CD8-positive, alpha-beta T cell (primary cell): ENCODE measurements at places on chromosomes 4 and X.

DNA sequence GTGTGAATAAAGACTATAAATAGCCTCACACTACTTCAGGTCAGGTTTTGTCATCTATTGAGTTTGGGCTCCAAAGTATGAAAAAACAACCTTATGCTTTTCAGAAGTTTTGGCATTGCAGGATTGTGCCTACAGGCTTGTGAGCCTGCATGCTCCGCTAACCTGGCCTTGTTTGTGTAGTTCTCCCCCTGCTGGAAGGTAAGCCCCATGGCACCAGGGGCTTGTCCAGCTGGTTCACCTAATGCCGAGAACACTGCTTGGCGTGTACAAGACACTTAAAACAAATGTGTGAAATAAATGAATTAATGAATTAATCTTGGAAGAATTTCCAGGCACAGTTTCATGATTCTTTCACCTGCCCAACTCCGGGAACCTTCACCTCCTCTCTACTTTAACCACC, 1.8 kb upstream of the HSD17B10 start:
- DNase-seq: peak; percentile 80

DNA sequence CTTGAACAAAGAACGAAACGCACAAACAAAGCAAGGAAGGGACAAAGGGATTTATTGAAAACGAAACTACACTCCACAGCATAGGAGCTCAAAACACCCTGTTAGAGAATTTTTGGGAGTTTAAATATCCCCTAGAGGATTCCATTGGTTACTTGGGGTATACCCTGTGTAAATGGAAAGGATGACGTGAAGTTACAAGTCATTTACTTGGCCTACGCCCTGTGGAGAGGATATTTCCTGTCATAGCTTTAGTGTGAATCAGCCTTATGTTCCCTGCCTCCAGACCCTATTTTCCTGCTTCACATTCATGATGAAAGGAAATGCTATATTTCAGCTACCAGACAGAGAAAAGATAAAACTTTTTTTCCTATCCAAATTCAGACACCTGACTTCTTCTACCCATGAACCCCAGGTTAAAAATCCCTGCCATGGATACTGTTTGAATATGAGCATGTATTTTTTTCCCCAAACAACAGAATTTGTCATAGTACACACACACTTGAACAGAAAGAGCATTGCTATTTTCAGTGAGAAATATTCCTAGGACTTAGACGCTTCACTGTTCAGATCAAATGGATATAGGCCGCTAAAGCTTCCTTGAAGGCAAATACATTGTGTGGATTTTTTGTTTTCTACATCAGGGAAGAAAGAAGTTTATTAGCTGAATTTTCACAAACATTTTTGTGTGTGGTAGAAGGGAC, 20.4 kb downstream of the PIN4 start:
- DNase-seq: no peak

- peak; percentile 11 for DNase-seq
Measured at GRCh38 chrX:264634-265455, 16.3 kb upstream of the PLCXD1 start.

- DNase-seq: no peak
Measured at GRCh38 chr4:125891597-125892258, 577.0 kb downstream of the FAT4 start.

DNA sequence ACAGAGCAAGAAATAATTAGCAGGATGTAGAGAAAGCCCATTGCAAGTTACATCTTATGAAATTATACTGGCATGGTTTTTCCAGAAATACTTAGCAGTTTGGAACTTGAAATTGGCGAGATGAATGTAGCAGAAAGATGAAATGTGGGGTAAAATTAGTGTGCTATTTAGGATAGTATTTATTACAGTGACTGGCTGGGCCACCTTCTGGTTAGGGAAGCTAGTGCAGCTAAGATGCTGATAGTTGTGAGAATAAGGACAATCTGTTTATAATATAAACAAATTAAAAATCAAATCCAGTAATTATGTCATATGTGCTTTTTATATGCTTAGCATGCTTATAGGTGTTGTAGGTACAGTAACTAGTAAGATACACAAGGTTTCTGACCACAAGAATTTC, 74.8 kb downstream of the IL15 start:
- DNase-seq: no peak

- no peak for DNase-seq
Measured at GRCh38 chr4:159146488-159146887, 43.6 kb downstream of the RAPGEF2 start.

DNA sequence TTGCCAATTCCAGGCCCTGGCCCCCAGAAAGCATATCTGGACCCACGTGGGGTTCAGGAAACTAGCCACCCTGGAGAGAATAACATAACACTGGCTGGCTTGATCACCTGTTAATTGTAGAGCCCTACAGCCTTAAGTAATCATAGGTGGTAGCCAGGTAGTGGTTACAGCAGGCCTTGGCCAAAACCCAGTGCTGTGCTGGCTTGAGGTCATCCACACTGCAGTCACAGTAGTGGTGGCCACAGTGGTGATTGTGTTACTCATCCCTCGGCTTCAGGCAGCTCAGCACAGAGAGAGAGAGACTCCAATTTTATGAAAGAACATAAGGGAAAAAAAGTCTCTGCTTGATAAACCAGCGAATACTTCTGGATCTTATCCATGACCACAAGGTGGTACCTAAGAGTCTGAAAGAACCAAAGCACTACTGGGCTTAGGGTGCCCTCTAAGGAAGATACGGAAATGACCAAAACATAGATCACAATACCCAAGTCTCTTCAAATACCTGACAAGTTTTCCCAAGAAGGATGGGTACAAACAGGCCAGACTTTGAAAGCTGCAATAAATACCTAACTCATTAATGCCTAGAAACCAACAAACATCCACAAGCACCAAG, 46.6 kb upstream of the CDX4 start:
- DNase-seq: no peak

DNA sequence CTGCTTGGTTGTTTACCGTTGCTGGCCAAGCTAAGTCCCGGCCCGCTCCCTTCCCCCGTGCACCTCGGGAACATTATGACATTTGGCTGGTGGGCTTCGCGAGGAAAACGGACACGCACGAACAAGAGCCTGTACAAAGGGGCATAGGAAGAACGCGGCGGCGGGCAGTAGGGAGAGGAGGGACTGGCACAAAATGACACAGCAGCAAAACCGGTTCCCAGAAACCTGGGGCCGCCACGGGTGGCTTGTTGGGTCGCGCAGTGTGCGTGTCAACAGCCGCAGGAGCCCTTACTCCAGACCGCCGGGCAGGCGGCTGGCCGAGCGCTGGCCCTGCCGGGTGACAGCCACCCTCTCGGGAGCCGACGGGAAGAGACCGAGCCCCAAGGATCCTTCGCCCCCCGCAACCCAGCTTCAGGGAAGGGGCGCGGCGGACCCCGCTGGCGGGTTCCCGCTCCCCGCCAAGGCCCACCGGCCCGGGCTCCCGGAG, 1.6 kb upstream of the LIN54 start:
- DNase-seq: no peak
